ENCODE measurements at places on chromosomes 2 and 18. TPM values are rescaled to one million over a fixed set of nuclear protein-coding genes. Genes with fewer than 3 reads are reported as not detected.

DNA sequence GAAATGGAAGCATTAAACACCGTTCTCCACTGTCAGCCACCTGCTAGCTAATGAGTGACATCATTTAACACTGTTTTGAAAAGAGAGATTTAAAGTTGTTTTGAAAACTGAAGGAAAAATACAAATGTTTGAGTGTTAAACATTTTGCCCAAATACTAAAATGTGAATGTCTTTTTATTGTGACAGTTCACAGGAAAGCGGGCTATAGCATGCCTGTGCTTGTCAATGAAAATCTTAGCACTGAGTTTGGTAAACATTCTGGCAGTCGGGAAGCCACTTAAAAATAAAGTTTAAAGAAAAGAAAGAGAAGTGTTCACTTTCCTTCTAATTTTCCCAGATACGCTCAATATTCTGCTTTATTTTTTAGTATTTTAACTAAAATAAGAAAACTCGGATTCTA is 40.3 kb upstream of the SMIM21 start:
- DNase-seq, result no peak

- no peak for DNase-seq
Observed at GRCh38 chr2:53886406-53887280, 26.9 kb upstream of the GPR75 start.

The IGFBP2 gene
- 171 TPM for polyA plus RNA-seq

The TWIST2 gene
- polyA plus RNA-seq, result 7.6 TPM

The CNTNAP5 gene
- 0.14 TPM for polyA plus RNA-seq

DNA sequence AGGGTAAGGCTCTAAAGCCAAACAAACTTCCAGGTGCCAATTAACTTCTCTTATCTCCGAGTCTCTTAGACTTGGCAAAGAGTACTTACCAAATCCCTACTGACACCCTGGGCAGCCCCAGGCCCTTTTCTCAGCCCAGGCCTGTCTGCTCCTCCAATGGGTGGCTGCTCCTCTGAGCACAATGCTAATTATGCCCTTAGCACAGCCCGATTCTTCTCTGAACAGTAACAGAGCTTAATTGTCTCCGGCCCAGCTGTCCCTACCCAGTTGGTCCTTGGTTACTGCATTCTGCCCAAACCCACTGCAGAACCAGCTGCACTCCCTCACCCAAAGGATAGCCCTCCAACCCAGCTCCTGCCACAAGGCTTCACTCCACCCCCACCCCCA is 110.3 kb downstream of the SMAD7 start:
- DNase-seq, result no peak

The PSMA8 gene
- 0.18 TPM for polyA plus RNA-seq

The INPP5D gene
- 9.1 TPM for polyA plus RNA-seq
